Thoracic aorta (tissue), 2 donors: ENCODE measurements at places on chromosomes 13 and 19. TPM values are rescaled to one million over a fixed set of nuclear protein-coding genes. Genes with fewer than 3 reads are reported as not detected.

The CCDC159 gene
- total RNA-seq = 15.1 TPM

The GET3 gene
- 50.0 TPM for total RNA-seq

The LGALS14 gene
- total RNA-seq = not detected

The CD209 gene
- 14.2 TPM for total RNA-seq

The FGF21 gene
- not detected for total RNA-seq

The NOVA2 gene
- 2.6 TPM for total RNA-seq

The ADGRE3 gene
- total RNA-seq = not detected

The RFPL4A gene
- not detected for total RNA-seq

DNA sequence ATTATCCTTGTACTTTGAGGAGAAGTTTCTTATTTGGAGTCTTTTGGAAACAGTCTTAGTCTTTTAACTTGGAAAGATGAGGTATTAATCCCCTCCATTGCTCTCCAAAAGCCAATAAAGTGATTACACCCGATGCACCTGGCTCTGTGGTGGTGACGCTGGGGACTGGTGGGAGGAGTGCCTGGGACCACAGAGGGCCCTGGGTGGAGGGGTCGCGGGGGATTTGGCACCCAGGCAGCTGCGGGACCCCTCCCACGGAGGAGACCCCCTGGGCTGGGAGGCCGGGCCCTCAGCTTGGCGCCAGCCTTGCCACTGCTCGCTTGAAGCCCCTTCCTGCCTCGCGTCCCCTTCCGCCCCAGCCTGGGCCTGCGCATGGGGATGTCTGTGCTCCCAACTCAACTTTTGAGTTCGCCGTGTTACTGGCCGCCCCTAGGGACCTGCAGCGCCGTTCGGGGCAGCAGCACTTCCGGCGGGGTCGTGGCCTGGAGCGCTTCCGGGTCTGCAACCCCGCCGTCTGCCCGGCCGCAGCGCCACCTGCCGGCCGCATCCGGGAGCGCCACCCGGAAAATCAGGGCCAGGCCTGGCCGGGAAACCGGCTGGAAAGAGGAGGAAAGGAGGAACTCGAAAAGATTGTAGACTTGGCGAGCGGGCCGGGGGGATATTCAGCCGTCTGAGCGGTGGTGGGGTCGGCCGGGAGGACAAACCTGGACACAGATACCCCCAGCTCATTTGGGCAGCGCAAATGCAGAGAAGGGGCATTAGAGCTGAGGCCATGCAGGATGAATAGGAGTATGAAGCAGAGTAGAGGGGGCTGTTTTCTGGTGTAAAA, 8.4 kb downstream of the PEAK3 start:
- H3K4me1 ChIP-seq = peaks cover 31% of the 10 kb centered on the region
- DNase-seq = no peak
- peak overlapping the region; percentile 79 for H3K27ac ChIP-seq
- no peaks in the 10 kb centered on the region for H3K27me3 ChIP-seq

- no peaks in the 10 kb centered on the region for H3K27me3 ChIP-seq
- H3K36me3 ChIP-seq = no peaks in the 10 kb centered on the region
- H3K4me3 ChIP-seq = no peak overlapping the region
- no peak overlapping the region for H3K27ac ChIP-seq
- peaks cover 5% of the 10 kb centered on the region for H3K4me1 ChIP-seq
These were observed 14.0 kb upstream of the TMEM255B start for GRCh38 chr13:113745059-113745458.

DNA sequence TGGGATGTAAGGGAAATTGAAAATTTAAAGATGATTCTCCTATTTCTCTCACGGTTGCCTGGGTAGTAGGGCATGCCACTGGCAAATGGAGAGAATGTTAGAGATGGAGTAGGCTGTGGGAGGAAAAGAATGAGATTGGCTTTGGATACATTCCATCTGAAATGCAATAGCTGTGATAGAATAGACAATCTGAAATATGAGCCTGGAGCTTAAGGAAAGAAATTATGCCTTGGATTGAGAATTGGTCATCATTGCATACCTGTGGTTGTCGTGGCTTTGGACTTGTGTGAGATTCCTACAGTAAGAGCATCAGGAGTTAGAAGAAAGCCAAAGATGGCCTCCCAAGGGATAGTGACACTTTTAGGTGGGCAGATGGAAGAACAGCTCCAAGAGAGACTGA, 305.1 kb upstream of the SLC10A2 start:
- no peaks in the 10 kb centered on the region for H3K4me1 ChIP-seq
- DNase-seq = no peak
- H3K27ac ChIP-seq = no peak overlapping the region
- H3K4me3 ChIP-seq = no peak overlapping the region
- no peaks in the 10 kb centered on the region for H3K27me3 ChIP-seq

DNA sequence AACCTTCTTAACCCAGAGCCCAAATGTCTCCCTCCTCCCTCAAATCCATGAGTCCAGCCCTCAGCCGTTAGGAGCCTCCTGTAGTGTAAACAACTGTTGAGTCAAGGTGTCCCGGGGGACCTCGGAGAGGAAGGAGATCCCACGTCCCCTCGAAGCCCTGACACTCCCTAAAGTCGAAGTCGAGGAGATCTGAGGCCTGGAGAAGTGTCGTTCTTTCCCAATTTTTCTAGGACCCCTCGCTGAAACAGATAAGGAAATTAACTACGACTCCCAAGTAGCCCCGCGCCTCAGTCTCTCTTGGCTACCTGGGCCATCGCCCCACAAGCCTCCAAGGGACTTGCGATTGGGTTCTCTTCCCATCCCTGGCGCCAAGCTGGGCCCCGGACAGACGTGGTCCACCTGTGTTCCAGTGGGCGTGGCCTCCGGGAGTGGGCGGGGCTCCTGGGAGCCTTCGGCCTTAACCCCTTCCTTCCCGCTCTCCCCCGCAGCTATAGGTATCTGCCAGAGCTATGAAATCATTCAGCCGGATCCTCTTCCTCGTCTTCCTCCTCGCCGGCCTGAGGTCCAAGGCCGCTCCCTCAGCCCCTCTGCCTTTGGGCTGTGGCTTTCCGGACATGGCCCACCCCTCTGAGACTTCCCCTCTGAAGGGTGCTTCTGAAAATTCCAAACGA, 869 bp downstream of the GFY start:
- no peaks in the 10 kb centered on the region for H3K36me3 ChIP-seq
- H3K4me1 ChIP-seq = peaks cover 30% of the 10 kb centered on the region
- DNase-seq = no peak
- peaks cover 71% of the 10 kb centered on the region for H3K27me3 ChIP-seq

- H3K27ac ChIP-seq = no peak overlapping the region
- no peaks in the 10 kb centered on the region for H3K36me3 ChIP-seq
- no peak for DNase-seq
These were observed 42.3 kb upstream of the GJB6 start for GRCh38 chr13:20274466-20274865.

- no peaks in the 10 kb centered on the region for H3K27me3 ChIP-seq
- no peak within 1 kb of the TSS for H3K27ac ChIP-seq
- no peaks in the 10 kb centered on the region for H3K36me3 ChIP-seq
- DNase-seq = no peak
These were observed at the start of gene KLK6 for GRCh38 chr19:50969413-50969760. Gene KLK6 (minus strand): TSS chr19:50969591. CDS start chr19:50968104, 1,487 bp downstream.

DNA sequence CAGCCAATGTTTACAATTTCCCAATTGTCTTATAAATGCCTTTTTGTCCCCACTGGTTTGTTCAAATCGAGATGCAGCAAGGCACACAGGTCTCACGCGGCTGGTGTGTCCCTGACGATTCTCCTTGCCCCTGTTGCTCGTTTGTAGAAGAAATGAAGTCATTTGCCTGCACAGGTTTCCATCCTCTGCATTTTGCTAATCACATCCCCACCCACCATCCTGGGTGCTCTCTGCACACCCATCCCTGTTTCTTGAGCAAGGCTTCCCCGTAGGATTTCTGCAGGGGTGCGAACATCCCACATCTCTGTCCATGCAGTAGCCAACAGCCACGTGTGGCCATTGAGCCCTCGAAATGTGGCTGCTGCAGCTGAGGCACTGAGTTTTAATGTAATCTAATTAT, 59.8 kb upstream of the SOX1 start:
- no peaks in the 10 kb centered on the region for H3K36me3 ChIP-seq
- no peak overlapping the region for H3K4me3 ChIP-seq

DNA sequence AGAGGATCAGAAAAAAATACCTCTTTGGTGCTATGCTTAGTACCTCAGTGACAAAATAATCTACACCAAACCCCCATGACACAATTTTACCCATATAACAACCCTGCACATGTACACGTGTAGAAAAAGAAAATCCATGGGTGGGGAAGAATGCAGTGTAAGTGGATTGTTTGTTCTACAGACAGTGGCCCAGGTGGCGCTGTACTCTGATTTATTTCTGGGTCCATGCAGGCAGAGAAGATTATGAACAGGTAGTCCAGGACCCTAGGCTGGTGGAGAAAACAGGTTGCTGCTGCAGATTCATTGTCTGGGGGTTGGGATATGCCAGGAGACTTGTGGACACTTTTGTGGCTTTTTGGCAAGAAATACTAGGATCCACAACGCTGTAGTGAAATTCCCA, 9.1 kb downstream of the ZNF100 start:
- H3K36me3 ChIP-seq = peaks cover 5% of the 10 kb centered on the region
- H3K4me3 ChIP-seq = no peak overlapping the region
- H3K4me1 ChIP-seq = no peaks in the 10 kb centered on the region
- H3K27me3 ChIP-seq = no peaks in the 10 kb centered on the region
- no peak overlapping the region for H3K27ac ChIP-seq

DNA sequence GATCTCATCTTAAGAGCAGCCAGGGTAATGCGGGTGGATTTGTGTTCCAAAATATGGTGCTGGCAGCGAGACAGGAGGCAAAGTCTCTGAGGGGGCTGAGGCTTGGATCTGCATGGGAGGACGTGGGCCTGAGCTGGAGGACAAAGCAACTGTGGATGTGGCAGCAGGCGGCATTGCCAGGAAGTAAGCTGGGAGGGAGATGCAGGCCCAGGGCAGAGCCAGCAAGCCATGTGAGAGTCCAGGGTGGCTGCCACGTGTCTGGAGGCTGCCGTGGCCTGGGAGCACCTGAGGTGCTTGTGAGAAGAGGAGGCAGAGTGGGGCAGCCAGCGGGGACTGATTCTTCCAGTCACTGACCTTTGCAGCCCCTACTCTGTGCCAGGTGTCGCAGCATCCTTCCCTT, 52.0 kb downstream of the DPF1 start:
- H3K36me3 ChIP-seq = no peaks in the 10 kb centered on the region
- H3K4me3 ChIP-seq = no peak overlapping the region
- H3K27ac ChIP-seq = peak overlapping the region; percentile 72

- no peaks in the 10 kb centered on the region for H3K27me3 ChIP-seq
- H3K36me3 ChIP-seq = no peaks in the 10 kb centered on the region
- DNase-seq = no peak
These were observed 38.6 kb downstream of the LIG4 start for GRCh38 chr13:108176685-108177274.

GRCh38 chr13:68047889-68048288, 817.8 kb upstream of the PCDH9 start:
- H3K4me1 ChIP-seq = no peaks in the 10 kb centered on the region
- H3K4me3 ChIP-seq = no peak overlapping the region
- H3K27ac ChIP-seq = no peak overlapping the region
- H3K27me3 ChIP-seq = no peaks in the 10 kb centered on the region

DNA sequence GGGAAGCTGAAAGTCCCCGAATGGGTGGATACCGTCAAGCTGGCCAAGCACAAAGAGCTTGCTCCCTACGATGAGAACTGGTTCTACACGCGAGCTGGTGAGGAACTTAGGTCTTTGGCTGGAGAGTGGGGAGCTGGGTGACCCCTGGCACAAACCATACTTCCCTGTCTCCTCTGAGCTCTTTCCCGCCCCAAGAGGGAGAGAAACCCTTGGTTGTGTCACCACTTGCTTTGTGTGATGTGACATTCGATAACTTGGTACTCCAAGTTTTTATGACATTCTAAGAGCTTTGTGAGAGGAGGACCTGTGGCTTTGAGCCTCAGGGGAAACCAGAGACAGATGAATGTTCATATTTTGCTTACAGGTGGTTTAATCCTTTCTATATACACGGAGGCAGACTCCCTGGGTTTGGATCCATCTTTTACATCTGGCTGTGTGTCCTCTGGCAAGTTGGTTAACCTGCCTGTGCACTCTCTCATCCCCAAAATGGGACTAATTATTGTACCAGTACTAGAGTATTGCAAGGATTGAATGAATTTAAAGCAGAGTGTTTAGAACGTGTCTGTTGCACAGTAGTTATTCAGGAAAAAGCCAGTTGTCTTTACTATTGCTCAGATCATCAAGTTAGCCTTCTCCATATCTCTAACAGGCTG, 1.2 kb downstream of the RPS19 start:
- H3K36me3 ChIP-seq = peaks cover 37% of the 10 kb centered on the region
- H3K27ac ChIP-seq = peak overlapping the region; percentile 95
- no peaks in the 10 kb centered on the region for H3K27me3 ChIP-seq
- H3K4me1 ChIP-seq = peaks cover 22% of the 10 kb centered on the region
- peak overlapping the region; percentile 96 for H3K4me3 ChIP-seq
- no peak for DNase-seq

DNA sequence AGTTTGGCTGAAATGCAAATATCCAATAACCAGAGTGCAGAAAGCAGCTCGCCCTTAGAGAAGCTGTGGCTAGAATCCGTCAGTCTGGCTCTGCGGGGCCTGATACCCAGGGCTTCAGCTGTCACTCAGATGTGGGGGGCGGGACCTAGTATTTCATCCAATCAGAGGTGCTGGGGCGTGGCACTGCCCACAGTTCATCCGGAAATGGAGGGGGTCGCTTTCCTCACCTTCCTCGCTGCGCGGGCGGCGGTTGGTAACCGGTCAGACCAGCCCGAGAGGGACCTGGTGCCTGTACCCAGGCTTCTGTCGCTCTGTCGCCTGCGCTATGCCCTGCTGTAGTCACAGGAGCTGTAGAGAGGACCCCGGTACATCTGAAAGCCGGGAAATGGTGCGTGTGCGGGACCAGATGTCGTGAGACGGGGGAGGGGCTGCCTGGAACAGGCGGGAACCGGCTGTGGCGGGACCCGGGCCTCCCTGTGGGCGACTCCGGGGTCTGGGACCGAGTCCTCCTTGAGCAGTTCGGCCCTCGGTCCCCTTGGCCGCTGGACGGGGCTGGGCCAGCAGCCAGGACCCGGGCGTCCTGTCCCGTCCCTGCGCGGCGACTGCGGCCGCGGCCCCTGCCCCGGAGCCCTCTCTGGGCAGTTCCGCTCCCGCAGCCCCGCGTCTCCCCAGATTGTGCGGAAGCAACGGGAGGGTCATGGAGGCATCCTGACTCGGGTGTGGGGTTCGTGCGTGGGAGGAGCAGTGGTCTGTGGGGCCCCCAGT, at the start of gene ZNF700:
Gene ZNF700 (plus strand): TSS at position 222 of the 765 bp plus-strand sequence. CDS start 104 bp downstream, at position 326.
- peaks cover 10% of the 10 kb centered on the region for H3K4me1 ChIP-seq
- no peaks in the 10 kb centered on the region for H3K27me3 ChIP-seq
- peak; percentile 94 for DNase-seq
- peak within 1 kb of the TSS; percentile 80 for H3K27ac ChIP-seq

DNA sequence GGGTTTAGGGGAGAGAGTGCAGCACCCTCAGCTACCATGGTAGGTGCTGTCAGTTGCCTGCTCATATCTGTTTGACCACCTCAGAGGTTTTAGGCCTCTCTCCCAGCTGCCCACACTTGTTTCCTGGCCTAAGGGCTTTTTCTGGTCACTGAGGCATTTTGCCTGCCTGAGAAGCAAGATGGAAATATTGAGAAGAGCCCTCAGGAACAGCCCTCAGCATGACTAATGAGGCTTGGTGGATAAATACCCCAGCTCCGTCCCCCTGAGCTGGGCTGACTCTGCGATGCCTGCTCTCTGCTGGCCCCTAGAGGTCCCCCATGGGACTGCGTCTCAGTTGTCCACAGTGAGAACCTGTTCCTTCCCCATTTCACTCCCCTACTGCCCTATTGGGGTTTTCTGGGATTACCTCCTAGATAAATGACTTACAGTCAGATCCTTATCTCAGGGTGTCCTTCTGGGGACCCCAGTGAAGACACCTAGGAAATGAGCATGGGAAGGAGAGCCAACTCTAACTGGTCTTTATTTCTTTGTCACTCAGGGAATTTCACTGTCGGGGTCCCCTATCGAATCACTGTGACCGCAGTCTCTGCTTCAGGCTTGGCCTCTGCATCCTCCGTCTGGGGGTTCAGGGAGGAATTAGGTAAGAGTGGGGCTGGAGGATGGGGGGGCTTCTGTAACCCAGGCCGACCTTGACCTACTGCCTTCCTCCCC, 13.3 kb downstream of the PALM3 start:
- H3K27ac ChIP-seq = no peak overlapping the region
- H3K4me3 ChIP-seq = no peak overlapping the region
- H3K4me1 ChIP-seq = no peaks in the 10 kb centered on the region
- no peak for DNase-seq
- H3K36me3 ChIP-seq = no peaks in the 10 kb centered on the region
